NCI-H510A treated with DMSO at 0.1 percent for 48 hours (cell line): ENCODE measurements at places on chromosomes 3 and 15.

DNA sequence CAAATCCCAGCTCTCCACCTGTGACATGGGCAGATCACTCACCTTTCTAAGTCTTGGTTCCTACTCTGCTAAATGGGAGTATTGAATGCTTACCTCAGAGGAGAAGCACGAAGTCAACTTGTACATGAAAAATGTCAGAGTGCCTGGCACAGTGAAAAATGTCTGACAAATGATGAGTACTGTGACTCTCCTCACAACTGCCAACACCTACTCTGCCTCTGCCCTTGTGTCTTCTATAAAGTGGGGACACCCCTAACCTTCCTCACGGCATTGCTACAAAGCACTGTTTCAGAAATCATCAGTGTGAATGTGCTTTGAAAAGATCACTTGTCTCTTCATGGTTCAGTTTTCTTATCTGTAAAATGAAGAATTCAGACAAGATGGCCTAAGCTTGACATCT, 940 bp upstream of the CCR1 start:
- DNase-seq, result no peak

GRCh38 chr3:31219131-31219843, 313.4 kb upstream of the STT3B start:
- DNase-seq, result no peak

DNA sequence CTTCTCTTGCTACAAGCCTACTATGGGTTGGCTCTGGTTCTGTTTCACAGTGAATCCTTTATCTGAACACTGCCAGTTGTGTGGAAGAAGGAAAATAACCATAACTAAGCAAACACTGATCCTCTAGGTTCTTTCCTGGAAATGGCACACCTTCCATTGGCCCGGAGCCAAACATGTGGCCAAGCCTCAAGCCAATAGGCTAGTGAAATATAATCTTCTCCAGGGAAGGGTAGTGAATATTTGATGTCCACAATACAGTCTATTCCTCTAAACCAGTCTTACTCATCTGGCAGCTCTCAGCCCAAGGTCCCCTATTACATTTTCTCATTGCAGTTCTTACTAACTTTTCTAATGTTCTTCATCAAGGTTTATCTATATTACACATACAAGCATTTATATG, 921.3 kb downstream of the TUSC7 start:
- peak; percentile 78 for DNase-seq

GRCh38 chr15:46921891-46922290, 795.4 kb upstream of the SEMA6D start:
- no peak for DNase-seq

GRCh38 chr3:138464491-138464860, 30.1 kb downstream of the ESYT3 start:
- DNase-seq, result no peak

DNA sequence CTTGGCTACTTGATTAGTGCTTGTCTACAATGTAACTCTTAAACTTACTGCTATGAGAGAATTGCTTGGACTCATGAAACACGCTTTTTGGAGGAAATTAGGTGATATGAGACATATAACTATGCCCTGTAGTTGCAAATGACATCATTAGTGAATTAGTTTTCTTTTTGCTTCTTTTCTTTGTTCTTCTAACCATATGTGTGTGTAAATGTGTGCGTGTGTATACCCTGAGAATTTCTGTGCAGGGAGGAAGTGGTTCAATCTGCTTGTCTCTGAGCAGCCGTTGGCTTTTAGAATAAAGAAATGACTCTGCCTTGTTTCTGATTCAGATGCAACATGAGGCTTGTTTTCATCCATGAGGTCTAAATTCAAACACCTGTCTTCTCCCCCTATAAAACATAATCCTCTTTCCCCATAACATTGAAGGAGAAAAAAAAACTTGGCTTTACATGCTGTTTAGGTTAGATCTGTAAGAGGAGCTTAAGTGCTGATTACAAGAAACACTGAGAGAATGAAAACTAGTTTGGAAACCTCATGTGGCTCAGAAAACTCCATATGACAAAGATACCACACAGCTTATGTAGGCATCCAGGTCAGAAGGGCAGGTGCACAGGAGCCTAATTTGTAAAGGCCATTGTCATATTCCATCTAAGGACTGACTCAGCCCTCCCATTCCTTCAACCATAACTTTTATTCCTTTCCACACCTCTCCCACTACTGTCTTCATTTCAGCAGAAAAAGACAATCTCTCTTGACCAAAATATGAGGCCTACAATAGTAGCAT, 30.5 kb upstream of the BLM start:
- DNase-seq, result no peak

DNA sequence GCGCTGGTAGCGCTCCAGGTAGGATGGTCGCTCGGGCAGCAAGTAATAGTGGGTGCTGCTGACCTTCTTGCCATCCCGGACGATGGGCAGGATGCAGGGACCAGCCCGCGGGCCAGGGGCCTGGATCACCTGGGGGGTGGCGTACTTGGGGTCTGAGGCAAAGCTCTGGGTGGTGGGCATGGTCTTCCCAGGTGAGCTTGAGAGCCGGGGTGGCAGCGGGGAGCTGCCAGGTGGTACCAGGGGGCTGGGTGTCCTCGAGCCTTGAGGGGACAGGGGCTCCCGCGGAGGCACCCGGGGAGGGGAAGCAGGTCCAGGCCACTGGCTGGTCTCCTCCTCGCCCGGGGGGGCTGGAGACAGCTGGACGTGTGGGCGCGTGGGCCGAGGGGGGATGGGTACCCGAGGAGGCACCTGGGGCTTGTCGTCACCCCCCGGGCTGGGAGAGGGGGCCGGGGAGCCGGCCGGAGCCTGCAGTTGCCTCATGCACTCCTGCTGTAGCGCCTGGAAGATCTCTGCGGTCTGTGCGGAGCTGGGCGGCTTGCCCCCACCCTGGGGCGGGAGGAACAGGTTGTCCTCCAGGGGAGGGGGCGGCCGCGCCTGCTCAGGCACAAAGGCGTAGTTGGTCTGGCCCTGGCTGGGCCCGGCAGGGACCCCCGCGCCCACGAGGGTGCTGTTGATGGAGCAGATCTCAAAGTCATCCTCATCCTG, 40.6 kb downstream of the TNK2 start:
- no peak for DNase-seq
